CMK (cell line): ENCODE measurements at places on chromosomes 6 and 20.
A peak's percentile ranks its signal among the peaks of the same experiment; 100 is the strongest.

- no peak for DNase-seq
Measured at GRCh38 chr6:105894556-105894955, 191.6 kb upstream of the PRDM1 start.

- DNase-seq = no peak
Measured at GRCh38 chr6:20838113-20838512, 303.9 kb downstream of the CDKAL1 start.

- DNase-seq = no peak
Measured at GRCh38 chr20:40191573-40191972, 497.5 kb downstream of the MAFB start.

DNA sequence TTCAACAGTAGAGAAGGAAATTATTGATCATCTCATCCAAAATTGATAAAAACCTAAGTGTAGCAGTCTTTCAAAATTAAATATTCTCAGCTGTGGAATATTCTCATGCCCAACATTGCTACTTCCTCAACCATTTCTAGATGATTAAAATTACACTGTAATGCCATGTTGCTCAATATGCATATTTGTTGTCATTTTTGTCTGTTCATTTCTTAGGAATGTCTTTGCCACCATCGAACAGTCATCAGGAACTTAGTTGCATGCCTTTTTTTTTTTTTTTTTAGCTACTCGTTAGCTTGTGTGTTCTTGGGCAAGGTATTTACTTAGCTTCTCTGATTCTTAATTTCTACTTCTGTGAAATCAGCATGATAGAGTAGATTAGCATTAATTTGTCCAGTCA, 188.6 kb downstream of the DTNBP1 start:
- DNase-seq = no peak

DNA sequence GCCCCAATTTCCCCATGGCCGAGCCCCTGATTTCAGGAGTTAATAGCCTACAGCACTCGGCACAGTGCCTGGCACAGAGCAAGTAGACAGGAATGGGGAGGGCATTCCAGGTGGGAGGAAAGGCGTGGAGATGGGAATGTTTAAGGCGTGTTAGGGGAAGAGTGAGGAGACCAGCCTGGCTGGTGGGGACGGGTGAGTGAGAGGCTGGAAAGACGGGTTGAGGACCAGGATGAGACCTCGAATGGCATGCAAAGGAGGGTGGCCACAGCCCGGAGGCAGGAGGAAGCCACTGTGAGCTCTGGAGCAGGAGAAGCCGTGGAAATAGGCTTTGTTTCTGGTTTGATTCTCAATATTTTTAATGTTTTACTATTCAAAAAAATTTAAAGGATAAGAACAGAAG, 49.5 kb downstream of the CEBPB start:
- no peak for DNase-seq

- DNase-seq = no peak
Measured at GRCh38 chr6:37889051-37889450, 69.5 kb downstream of the ZFAND3 start.

- no peak for DNase-seq
Measured at GRCh38 chr6:17907406-17908229, 79.8 kb downstream of the KIF13A start.

- DNase-seq = no peak
Measured at GRCh38 chr6:3902871-3903648, 53.9 kb downstream of the FAM50B start.

DNA sequence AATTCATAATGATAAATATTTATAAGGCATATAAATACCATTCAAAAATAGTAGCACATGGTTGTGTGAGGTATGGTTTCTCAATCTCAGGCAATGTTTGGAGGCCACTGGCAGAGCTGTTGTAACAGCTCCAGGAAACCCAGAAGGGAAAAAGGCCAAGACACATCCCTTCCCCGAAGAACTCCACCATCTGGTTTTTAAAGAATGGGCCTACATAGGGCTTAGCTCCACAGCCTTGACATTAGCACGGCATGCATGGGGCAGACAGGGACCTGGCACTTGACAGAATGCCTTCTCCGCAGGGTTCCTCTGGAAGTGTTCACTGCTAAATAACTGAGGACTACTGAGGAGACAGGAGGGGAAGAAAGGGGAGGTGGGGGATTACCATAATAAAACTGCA, 16.1 kb upstream of the FOXO3 start:
- no peak for DNase-seq

DNA sequence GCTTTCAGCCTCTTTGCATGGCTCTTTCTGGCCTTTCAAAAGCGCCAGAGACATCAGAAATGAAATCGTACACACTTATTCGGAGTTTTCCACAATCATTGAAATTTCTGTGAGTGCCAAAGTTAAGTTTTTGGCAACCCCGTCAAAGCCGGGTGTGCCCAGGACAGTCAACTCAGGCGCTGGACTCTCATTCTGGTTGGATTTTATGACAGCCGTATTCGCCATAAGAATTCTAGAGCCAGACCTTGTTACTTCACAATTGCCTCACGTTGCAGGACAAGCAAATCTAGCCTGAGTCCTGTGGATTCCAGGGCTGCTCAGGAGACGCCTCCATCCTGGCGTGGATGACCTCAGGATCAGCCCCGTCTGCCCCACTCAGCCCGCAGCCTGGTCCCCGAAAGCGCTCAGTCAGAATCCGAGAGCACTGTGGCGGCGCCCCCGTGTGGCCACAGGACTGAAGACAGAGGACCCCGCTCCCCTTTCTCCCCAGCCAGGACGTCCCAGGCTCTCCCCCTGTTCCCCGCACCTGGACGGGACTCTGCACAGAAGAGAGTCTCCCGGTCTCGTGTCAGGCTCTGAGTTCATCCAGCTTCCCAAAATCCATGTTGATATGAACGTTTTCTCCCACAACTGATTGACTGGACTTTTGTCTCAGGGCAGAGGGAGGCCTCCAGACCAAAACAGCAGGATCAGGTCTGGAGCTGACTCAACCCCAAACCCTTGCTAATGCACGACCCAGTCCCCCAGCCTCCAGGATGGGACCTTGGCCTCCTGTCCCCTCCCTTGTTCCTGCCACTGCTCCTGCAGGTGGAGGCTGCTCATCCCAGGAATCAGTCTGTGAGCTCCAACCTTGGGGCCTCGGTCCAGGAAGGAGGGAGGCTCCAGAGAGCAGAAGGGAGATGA, 38.2 kb downstream of the MICA start:
- DNase-seq = peak; percentile 12

DNA sequence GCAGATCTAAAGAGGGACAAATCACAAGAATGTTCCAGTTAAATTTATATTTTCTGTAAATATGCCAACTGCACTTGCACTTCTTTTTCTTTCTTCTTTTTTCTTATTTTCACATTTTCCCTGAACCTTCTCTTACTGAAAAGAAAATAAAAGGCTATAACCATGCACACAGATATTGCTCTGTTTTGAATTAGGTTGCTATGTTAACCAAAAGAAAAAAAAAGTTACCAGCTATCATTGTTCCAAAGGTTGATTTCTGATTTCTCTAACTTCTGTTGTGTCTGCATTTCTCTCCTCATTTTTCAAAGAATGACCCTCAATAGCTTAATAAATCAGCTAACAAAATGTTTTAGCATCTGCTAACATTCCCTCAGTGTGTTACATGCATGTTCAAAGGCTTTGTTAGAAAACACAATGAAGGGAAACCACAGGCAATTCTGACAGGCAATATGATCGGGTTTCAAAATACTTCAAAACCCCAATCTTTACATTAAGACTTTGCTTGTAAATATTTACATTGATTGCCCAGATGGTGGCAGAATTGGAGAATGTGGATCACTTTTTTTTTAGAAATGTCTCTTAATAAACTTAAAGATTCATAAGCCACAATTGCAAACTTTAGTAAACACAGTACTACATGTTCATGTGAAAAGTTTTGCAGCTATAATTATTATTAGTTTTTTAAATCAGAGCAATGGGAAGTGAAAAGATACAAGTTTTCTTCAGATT, 928.3 kb upstream of the FLRT3 start:
- DNase-seq = no peak

DNA sequence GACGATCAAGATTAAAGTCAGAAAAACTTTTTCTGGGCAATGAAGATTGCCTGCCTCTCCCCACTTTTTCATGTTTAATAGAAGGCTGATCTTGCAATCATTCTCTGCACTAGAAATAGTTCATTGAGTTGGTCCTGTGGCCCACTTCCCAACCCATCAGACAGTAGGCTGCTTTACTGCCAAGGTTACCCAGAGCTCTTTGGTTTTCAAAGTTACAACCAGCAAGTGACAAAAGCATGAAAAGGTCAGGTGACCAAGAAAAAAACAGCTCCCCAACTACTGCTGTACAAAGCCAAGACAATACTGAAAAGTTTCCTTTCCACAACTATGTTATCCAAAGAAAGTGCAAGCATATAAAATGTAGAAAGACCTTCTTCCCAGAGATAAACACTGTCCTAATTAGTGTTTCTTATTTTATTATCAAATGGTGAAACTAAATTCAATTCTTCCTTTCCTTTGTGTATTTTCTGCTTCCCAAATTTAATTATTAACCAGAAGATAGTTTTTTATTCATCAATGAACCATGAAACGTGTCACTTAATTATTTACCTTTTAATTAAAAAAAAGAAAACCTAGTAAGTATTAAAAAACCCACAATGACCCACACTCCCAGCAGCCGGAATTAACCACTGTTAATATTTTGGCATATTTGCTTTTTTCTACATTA, 16.6 kb downstream of the DNAAF9 start:
- no peak for DNase-seq

GRCh38 chr20:58623579-58624473, 27.3 kb upstream of the STX16 start:
- DNase-seq = no peak

DNA sequence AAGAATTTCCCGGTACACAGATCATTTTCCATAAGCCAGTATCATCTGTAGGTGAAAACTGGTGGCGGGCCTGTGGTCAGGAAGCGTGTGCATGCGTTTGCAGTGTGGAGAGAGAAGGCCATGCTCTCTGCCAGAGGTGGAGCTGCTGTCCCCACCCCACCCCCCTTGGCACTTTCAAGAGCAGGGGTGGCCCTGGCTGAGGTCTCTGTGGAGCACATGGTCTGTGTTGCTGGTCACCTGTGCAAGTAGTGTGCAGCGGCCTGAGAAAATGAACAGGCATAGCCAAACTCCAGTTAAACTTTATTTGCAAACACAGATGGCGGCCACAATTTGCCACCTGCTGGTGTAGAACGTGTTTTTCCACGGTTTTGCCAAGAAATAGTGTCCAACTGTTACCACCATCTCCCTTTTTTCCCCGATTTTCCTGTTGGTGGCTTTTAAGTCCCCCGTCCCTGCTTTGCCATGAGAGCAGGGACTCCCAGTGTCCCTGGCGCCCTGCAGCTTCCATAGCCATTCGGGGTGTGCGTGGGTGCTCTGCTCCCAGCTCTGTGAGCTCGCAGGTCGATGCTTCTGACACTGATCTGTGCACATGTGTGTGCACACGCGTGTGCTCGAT, 2.5 kb downstream of the ADRM1 start:
- no peak for DNase-seq

DNA sequence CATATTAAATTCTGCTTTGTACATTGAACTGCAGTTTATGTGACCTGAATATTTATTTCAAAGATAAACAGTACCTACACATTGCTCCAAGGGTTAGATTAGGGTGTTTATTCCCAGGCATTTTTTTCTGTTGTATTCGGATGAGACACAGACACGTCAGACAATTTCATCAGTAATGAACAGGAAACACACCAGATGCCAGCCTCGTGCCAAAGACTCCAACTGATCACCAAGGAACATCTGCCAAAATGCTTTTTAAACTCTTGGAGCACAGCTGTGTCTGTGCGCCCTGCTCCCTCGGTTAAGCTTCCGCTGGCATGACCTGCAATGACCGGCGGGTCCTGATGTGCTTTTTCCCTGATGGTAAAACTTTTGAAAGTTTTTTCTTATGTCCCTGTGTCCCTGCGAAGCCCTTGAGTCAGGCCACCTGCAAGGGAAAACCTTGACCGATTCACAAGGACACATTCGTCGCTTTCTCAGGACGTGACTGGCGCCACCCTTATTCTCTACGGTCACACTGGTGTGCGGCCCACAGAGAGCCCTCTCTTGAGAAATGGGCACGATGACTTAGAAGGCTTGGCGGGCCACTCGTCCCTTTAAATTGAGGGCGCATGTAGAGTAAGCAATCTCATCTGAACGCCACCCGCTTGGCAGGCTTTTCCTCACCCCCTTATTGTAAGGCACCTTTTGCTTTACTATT, 173.9 kb downstream of the QKI start:
- DNase-seq = no peak

DNA sequence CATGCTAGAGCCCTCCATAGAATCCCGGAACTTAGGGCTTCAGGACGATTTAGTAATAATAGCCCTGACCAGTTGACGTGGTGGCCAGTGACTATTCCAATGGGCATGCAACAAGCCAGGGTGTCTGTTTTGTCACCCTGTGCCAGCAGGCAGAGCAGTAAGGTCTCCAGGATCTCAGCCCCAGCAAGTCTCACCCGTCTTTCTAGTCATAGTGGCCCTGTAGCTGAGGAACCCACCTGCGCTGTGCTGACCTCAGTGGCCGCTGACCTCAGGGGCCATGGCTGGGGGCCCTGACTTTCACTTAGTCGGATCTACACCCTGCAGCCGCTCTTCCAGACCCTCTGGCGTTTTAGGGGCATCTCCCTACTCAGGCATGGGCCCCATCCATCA, 36.8 kb downstream of the PRR18 start:
- no peak for DNase-seq

DNA sequence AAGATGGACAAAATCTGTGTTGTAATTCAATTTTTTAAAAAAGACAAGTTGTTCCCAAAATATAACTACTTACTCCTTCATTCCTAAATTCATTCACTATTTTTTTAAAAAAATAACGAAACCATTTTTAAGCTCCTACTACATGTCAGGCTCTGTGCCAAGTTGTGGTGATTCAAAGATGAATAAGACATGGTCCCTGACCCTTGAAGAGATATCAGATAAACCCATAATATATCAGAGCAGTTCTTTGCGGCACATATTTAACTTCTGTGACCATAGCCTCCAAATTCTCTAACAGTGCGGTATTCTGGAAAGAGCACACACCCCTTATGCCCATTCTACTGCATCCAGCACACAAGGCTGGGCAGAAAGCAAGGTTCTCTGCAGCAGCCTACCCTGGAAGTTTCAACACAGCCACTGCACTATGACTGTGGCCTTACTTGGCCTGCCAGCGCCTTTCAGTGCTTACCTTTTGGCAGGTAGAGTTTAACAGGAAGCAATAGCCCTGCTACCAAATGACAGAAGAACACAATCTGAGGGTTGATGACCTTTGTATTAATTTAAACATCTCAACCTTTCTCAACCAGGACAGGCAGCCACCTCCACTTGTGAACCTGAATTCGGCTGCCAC, 406.5 kb downstream of the BTBD9 start:
- DNase-seq = no peak

DNA sequence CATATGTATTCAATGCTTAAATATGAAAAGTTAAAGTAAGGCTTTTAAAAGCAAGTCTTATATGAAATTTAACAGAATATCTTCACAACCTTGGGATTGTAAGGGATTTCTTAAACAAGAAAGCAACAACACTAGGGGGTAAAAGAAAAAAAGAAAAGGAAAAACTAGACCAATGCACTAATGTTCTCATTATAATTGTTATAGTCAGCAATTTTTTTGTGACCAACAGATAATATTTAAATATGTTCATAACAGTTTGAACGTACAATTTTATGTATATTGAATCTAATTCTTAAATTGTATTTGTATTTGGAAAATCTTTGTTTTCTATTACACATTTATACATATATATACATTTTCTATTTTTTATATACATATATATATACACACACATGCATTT, 1397.8 kb upstream of the ADGRB3 start:
- no peak for DNase-seq
